ENCODE measurements at places on chromosomes 5 and 9.

GRCh38 chr5:158752656-158752973 lies 347.1 kb downstream of the EBF1 start:
- DNase-seq, result no peak

DNA sequence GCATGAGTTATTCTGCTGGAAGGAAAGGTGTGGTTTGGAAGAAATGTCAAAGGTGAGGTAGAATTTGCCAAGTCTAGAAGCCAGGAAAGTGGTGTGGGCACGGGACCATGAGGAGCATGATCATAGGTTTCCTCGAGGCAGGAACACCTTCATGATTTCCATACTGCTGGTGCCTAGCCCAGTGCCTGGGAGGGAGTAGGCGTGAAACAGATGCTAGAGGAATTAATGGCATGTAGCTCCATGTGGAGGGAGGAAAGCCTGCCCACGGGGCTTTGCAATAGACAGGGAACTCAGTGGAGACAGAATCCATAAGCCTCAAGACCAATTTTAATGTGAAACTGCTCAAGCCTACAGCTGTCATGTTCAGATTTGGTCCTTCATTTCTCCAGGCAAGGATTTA lies 35.1 kb downstream of the TTLL11 start:
- no peak for DNase-seq

DNA sequence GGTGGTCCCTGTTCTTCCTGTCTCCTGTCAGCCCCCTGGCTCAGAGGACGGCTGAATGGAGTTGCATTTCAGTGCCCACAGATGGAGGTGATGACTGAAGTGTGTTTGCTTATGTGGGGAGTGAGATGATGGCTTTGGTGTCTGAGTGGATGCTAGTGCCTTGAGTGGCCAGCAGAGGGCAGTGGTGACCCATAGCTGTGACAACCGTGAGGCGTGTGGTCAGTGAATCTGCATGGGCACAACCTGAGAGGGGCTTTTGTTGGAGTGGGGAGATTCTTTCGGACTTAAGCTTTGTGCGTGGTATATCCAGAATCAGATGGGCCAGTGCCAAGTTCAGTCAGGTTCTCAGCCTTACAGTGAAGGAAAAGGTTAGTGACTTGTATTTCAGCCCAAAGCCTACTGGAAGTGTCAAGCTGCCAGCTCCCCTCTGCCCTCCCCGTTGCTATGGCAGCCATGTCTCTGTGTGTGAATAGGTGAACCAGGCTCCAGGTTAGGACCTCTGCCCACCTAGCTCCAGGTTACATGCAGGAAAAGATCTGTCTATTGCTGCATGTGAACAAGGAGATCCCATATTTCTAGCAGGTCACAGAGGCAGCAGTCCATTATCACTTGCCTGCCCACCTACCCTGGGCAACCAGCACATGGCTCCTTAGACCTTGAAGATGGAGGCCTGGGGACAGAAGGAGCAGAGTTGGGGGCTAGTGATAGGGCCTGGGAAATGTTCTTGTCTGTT lies 14.7 kb upstream of the CXXC5 start:
- DNase-seq, result peak; percentile 61

DNA sequence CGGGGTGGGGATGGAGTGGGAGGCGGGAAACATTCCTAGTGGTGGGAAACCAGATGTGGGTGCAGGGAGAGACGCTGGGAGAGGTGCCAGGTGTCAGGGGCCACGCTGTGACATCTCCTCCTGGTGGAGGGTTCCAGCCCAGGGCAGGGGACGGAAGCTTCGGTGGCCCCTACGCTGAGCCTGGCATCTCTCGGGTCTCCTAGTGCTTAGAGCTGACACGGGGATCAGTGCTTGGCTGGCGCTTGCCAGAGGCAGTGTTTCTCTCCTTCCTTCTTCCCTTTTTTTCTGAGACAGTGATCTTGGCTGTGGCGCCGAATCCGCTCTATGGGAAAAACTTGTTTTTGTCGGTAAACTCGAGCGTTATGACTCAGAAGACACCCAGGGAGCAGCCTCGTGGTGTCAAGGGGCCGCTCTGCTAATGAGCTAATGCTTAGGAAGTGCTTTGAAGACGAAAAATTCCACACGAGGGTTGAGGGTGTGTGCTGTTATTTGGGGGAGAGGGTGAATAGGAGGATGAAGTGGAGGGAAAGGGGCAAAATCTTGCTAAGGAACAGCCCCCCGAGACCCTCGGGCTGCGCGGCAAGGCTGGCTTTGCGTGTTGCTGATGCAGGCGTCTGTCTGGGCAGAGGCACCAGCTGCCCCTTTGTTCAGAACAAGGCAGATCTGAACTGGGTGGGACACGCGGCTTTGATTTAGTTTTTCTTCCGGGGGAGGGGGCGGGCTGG lies 20.4 kb upstream of the IER5L start:
- DNase-seq, result no peak

GRCh38 chr5:136137497-136138220 lies 5.0 kb downstream of the SMAD5 start:
- DNase-seq, result no peak

DNA sequence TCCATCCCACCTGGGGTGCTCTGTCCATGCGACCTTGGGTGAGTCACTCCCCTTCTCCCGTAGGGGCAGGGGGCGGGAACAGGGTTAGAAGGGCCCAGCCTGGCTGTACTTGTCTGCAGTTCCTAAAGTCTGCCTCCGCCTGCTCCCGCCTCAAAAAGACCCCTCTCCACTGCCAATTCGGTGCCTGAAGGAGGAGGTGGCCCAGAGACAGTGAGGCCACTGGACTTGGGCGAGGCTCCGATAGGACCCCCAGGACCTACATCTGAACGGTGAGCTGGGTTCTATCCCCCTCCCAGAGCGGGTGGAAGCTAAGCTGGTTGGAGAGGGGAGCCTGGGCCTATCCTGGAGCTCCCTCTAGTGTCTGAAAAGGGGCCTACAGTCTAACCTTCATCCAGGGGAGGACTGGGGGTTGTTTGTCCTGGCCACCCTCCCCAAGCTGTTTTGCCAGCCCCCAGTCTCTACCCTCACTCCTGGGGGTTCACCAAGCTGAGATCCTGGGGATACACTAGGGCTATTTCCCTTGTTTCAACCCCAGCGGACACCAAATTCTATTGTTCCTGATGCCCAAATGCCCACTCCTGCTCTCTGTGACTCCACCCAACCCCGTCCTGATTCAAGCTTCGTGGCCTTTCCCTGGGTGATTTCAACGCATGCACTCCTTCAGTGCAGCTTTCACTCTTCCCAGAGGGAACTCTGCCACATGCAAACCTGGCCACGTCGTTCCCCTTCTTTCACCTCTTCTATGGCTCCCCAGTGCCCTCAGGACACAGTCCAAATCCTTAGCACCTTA lies 6.1 kb upstream of the CRB2 start:
- peak; percentile 55 for DNase-seq

DNA sequence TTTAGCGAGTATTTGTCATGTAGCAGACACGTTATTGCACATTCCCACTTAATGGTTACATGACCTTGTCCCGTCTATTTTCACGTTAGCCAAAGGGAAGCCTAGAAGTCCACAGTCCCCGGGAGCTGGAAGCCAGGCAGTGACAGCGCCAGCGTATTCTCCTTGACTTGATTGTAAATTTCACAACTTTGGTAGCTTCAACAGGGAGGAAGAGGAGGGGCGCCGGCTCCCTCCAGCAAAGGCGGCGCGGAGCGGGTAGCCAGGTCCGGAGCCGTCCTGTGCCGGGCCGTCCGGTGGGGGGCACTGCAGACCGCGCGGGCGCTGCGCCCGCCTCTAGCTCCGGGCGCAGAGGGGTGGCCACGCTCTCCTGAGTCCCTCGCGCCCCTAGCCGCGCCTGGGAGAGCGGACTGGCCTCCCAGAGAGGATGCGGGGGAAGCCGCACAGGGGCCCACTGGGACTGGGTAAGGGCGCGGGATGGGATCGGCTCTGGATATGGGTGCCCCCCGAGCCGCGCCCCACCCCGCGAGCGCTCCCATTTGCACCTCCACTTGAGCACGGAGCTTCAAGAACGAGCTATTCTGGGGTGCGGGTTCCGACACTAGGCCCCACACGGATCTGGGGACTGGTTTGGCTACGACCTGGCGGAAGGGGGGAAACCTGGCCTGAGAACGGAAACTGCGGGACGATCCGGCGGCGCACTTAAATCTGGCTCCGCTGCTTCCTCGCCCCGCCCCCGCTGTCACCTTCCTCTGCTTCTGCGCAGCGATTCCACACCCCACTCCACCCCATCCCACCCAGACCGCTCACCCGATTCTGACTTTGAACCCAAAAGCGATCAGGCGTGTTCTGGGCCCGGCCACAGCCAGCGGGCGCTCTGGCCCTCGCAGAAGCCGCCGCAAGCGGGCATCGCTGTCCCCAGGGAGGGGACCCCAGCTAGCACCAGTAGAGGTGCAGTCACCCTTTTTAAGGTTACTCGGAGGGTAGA lies 23.8 kb downstream of the KLF4 start:
- no peak for DNase-seq

GRCh38 chr5:100017520-100018262 lies 517.5 kb upstream of the FAM174A start:
- DNase-seq, result no peak

DNA sequence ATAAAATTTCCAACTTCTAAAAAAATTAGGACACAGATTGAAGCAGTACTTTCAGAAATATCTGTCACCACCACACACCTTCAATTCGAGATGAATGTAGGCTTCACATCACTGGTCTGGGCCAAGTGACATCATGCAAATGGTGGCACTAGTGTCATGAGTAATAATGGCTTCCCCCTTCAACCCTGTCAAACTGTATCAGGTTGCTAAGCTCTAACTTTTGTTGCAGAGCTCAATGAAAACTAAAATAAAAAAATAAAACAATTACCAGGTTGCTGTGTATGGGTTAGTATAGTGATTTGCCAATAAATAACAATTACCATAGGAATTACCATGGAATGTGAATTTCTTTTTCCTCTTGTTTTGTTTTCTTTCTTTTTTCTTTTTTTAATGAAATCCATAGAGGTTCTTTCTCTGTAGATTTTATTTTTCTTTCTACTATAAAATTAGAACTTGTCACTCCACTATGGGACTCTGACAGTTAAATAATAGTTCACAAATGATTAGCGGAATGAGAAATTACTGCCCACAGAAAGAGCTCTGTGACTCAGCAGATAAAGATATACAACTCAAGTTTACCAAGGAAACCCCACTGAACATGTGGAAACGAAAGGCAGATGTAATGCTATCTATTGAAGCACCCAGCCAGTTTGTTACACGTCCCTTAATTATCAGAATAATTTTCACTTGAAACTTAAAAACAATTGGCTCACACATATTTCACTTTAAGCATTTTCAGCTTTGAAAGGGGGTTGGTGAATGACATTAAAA lies 783.8 kb upstream of the WWC1 start:
- no peak for DNase-seq

DNA sequence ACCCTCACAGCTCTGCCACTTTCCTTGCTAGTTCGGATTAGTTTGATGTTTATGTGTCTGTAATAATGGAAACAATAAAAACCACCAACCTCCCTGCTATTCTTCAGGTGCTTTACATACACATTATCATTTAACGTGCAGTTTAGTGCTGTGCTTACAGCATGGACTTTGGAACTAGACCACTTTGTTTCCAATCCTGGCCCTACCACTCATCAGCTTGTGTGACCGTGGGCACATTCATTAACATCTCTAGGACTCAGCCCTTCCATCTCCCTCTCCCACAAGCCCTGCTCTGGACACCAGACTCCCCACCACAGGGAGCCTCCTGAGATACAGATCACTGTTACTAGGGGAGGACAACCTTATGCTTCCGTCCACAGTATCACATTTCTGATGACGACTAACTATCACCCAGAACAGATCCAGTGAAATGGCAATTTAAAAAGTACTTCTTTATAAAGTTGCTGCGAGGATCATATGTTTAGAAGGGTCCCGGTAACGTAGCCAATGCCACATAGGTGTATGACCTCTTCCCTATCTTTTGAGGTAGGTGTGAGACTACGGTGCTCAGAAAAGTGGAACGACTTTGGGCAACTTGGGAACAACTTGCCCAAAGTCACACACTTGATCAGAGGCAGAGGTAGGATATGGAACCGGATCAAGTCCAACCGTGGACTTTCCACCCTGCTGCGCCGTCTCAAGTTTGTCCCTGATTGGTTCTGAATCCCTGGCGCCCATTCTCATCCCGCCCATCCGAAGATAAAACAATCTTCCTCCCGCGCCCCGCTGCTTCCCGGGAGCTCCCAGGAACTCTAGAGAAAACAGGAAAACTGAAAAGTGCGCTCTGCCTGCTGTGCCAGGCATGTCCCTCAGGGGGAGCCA lies 132.4 kb upstream of the NIPBL start:
- DNase-seq, result no peak

GRCh38 chr9:5842929-5843793 lies 10.2 kb upstream of the ERMP1 start:
- no peak for DNase-seq
